T-cell (primary cell): ENCODE measurements at places on chromosomes 3 and 15.

GRCh38 chr3:3085782-3086181, 24.4 kb downstream of the IL5RA start:
- DNase-seq, result no peak

DNA sequence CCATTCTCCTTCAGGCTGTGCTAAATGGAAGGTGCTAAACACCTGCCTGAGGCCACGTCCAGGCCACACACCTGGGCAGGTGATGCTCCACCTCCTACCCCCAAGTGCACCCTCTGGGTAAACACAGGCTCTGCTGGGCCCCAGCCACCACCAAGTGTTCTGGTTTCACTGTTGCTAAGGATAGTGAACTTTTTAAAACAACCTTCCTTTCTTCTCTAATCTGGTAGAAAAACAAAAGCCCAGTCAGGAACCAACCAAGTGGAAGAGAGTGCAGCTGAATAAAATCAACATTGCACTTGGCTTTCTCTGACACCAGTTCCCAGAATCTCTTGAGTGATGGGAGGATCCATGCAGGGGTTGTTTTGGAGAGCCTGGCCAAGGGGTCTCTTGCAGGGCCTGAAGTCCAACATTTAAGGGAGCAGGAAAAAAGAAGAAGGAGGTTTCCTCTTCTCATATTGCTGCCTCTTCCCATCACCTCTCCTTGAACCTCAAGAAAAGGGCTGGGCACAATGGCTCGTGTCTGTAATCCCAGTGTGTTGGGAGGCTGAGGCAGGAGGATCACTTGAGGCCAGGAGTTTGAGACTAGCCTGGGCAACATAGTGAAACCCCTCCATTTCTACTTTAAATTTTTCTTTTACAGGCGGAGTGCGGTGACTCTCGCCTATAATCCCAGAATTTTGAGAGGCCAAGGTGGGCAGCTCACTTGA, 26.2 kb upstream of the ATP13A3 start:
- DNase-seq, result no peak

GRCh38 chr3:29353807-29354206, 72.9 kb downstream of the RBMS3 start:
- no peak for DNase-seq

- no peak for DNase-seq
Observed at GRCh38 chr3:139302084-139302800, 41.6 kb upstream of the MRPS22 start.

DNA sequence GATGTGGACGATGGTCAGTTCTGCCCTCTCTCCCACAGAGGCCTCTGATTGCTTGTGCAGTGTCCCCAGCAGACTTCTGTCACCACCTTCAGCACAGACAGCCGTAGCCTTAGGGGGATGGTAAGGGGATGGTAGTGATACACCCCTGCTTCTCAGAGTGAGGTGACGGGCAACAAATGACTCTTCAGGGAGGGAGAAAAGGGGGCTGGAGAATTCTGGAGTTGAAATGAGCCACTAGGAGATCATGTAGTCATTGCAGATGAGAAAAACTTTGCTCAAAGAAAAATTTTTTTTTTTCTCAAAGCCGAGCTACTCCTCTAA, 29.6 kb upstream of the TIMP4 start:
- DNase-seq, result no peak

- DNase-seq, result no peak
Observed at GRCh38 chr3:171192176-171192854, 165.8 kb upstream of the SLC2A2 start.

- no peak for DNase-seq
Observed at GRCh38 chr3:50737906-50738598, 63.3 kb downstream of the DOCK3 start.

- DNase-seq, result no peak
Observed at GRCh38 chr3:43497905-43498365, 123.9 kb downstream of the ANO10 start.

DNA sequence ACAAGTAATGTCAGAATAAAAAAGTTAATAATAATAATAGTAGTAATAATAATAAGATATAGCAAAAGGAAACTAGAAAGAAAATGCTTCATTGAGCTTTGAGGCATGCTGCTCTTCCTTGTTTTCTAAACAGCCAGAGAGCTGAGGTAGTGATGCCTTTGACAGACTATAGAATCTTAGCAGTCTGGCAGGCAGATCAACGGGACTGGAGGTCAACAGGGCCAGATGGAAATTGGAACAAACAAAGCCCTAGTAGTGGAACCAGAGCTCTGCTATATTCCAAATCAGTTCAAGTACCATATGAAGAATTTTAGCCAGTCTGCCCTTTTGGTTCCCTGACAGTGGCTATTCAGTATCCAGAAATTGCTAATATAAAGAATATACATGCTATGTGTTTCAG, 278.6 kb downstream of the NLGN1 start:
- no peak for DNase-seq

GRCh38 chr3:69787436-69788168, 48.3 kb downstream of the MITF start:
- no peak for DNase-seq

- DNase-seq, result no peak
Observed at GRCh38 chr3:188339410-188340295, 185.7 kb downstream of the LPP start.

- no peak for DNase-seq
Observed at GRCh38 chr15:84791763-84792162, 25.4 kb upstream of the ALPK3 start.

GRCh38 chr3:181446741-181447140, 265.0 kb upstream of the SOX2 start:
- DNase-seq, result no peak

GRCh38 chr15:80591938-80592825, 102.9 kb upstream of the ABHD17C start:
- no peak for DNase-seq

GRCh38 chr15:25711164-25711563, 152.0 kb downstream of the ATP10A start:
- DNase-seq, result no peak

DNA sequence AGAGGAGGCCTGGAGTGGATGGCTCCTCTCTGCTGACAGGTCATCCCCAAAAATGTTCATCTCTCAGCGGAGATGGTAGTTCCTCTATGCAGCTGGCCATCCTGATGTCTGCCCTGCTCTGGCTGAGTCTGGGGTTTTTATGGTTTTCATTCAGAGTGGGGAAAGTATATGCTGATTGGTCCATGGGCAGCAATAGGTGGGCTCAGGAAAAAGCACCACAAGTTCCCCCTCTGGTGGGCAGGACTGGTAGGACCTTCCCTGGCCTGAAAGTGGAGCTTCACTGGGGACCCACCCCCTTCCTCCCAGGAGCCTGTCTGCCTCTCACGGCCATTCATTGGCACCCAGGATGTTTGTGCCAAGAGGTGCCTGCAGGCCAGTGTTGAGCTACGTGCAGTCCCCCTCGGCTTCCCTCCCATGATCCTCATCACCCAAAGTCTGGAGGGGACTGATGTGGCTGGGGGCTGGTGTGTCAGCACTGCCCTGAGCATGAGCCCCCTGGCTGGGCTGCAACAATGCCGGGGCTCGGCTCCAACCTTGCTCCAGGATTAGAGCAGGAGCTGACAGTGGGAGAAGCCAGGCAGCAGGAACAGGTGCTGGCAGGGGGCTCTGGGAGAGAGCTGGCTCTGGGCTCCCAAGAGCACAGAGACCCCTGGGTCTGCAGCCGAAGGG, 13.1 kb upstream of the BLOC1S6 start:
- DNase-seq, result peak; percentile 8

- DNase-seq, result no peak
Observed at GRCh38 chr15:101558221-101558941, 68.9 kb upstream of the PCSK6 start.

DNA sequence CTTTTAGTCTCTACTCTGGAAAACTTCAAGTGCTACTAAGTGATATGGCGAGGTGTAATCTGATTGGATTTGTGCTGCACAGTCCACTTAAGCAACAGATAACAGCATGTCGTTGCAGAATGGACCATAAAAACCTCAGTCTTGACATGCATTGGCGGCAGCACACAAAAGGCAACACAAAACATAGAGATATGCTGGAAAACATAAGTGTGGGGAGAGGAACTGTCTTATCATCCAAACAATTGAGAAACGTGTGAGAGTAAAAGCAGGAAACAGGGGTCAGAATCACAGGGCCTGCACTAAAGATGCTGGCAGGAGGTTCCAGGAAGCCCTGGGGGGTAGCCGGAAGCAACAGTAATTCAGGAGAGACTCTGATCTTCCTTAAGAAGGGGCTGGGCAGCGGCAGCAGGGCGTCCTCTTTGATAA, 82.1 kb downstream of the CGNL1 start:
- no peak for DNase-seq

GRCh38 chr3:11096266-11097139, 57.8 kb upstream of the HRH1 start:
- no peak for DNase-seq

DNA sequence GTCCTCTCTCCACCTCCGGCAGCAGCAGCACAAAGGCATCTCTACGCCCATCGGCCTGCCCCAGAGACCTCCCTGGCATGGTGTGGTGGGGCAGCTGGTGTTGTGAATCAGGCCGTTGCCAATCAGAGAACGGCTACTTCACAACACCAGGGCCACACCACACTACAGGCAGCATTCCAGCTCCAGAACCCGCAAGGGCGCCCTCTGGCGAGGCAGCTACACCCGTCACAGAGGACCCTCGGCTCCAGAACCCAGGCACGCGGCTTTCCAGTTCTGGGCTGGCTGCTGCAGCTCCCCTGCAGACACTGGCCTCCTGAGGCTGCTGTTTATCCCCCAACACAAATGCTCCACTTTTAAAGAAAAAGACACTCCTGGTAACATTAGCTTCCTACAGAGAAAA, 127.5 kb upstream of the TOPAZ1 start:
- no peak for DNase-seq

- no peak for DNase-seq
Observed at GRCh38 chr3:120244834-120245225, 40.2 kb downstream of the GPR156 start.

DNA sequence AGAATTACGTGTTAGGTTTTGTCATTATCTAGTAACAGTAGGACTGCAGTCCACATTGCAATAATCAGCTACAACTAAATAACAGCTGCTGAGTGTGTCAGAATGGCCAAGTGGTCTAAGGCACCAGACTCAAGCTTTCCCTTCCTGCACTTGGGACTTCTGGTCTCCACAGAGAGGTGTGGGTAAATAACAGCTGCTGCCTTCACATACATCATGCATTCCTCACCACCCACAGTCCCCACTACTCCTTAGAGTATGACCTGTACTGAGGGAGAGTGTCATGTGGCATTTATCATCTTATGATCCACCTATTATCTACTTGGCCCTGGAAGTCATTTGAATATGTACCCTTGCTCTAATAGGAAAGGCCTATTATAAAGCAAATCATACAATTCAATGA, 22.2 kb upstream of the ZMAT3 start:
- DNase-seq, result no peak

GRCh38 chr3:178086144-178086825, 450.0 kb upstream of the KCNMB2 start:
- DNase-seq, result no peak

GRCh38 chr3:156554515-156554841, 439 bp downstream of the SSR3 start:
- DNase-seq, result no peak

DNA sequence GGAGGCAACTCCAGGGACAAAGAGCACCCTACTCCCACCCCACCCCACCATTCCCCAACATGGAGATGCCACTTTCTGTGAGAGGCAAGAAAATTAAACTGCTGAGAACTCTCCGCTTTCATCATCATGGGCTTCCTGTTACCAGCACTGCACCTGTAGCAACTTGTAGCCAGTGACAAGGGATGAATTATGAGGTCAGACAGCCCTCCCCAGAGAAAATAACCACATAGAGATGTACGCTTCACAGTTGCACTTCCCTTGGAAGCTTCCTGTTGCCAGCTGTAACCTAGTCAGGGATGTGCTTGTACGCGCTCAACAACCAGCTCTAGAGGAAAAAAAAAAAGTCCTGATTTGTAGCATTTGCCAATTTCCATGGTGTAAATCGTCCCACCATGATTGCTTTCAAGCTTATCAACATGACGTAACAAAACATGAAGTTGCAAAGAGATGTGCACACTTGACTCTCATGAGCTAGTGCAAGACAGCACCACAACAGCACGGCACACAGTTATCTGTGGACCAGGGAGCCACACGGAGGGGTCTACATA, 145.4 kb downstream of the RAB11A start:
- no peak for DNase-seq

- peak; percentile 46 for DNase-seq
Observed at GRCh38 chr15:92958105-92958504, 58.0 kb downstream of the CHD2 start.
